Uterus (tissue), 4 donors: ENCODE measurements at places on chromosomes 6 and 20. TPM values are rescaled to one million over a fixed set of nuclear protein-coding genes. Genes with fewer than 3 reads are reported as not detected.
A peak's percentile ranks its signal among the peaks of the same experiment; 100 is the strongest.

GRCh38 chr6:150549674-150550101 is 50.0 kb upstream of the PLEKHG1 start:
- DNase-seq, result no peak

GRCh38 chr6:109117346-109118035 is 22.2 kb downstream of the CEP57L1 start:
- no peak for DNase-seq

DNA sequence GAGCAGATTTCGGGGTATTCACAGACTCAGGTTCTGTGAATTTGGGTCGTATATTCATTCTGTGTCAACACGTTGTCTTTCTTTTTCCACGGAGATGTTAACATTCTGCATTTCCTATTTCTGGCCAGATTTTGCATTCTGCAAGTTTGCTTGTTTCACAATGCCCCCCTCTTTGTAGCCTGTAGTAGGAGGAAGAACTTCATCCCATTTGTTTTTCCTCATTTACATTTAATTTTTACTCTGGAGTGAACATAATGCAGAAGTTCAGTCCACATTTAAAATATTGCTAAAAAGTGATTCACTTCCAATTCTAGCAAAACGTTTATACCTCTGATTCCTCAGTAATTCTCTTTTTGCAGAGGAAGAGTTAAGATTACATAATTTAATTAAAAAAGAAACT is 12.9 kb downstream of the TAGAP start:
- no peak for DNase-seq

GRCh38 chr6:34696189-34696738 is 303 bp downstream of the ILRUN start:
- DNase-seq, result no peak

- DNase-seq, result no peak
Measured at GRCh38 chr20:10654630-10655029, 19.2 kb downstream of the JAG1 start.

- DNase-seq, result no peak
Measured at GRCh38 chr6:8215631-8216030, 113.3 kb upstream of the EEF1E1 start.

DNA sequence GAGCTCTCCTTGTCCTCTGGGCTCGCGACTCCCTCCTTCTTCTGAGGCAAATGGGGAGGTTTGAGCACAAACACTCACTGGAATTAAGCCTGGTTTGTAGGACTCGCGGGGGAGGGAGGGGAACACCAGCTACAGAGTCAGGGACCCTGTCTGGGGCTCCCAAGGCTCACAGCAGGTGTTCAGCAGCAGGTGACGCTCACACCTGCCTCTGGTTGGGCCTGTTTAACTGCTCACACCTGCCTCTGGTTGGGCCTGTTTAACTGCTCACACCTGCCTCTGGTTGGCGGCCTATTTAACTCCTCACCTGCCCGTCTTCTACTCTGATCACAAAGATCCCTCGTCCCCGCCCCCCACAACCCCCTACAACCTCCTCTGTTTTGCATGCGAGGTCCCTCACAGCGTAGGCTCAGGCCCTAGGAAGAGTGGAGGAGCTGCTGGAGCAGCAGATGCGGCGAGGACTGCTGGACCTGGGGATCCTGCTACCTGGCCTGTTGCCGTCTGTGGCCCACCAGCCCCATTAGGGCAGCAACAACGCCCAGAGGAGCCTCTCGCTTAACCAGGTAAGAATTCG is 181.9 kb downstream of the ERMARD start:
- no peak for DNase-seq

DNA sequence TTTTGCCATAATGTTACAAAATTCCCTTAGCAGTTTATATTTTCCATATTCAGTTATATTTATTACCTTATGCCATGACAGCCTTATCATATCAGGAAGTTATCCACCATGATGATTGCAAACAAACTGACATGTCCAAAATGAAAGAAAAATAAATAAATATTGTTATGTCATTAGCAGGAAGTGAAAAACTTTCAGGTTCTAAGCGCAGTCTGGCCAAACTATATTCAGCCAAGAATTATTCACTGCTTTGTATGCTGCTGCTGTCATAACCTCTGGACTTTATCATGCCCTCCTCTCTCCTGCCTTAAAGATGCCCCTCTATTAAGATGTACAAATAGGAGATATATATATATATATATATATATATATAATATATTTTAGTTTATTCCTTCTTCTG is 27.7 kb upstream of the DEFB112 start:
- DNase-seq, result no peak

DNA sequence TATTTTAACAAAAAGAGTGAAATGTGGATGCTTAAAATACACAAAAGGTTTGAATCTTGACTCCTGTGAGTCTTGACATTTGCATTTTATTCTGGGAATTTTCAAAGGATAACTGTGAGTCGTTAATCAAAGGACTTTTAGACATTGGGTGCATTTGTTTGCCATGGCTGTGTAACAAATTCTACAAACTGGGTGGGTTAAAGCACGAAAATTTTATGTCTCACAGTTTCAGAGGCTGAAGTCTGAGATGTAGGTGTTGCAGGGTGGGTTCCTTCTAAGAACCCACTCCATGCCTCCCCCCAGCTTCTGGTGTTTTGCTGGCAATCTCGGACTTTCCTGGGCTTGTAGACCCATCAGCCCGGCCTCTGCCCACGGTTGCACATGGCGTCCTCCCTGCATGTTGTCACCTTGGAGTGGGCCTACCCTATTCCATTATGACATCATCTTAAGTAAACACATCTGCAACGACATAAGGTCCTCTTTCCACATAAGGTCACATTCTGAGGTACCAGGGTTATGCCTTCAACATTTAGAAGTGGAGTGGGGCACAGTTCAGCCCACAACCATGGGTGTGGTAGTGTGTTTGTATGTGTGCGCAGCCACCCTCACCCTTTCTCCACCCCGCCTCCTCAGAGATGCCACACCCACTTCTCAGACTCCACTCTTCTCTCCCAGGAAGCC is 113.1 kb downstream of the FOXA2 start:
- no peak for DNase-seq

GRCh38 chr20:40757087-40757486 is 68.1 kb upstream of the MAFB start:
- DNase-seq, result no peak

- no peak for DNase-seq
Measured at GRCh38 chr6:18081025-18081668, 41.3 kb downstream of the NHLRC1 start.

- DNase-seq, result no peak
Measured at GRCh38 chr6:41466437-41466990, 79.7 kb upstream of the FOXP4 start.

GRCh38 chr6:113073611-113074191 is 726.6 kb downstream of the RFPL4B start:
- no peak for DNase-seq

DNA sequence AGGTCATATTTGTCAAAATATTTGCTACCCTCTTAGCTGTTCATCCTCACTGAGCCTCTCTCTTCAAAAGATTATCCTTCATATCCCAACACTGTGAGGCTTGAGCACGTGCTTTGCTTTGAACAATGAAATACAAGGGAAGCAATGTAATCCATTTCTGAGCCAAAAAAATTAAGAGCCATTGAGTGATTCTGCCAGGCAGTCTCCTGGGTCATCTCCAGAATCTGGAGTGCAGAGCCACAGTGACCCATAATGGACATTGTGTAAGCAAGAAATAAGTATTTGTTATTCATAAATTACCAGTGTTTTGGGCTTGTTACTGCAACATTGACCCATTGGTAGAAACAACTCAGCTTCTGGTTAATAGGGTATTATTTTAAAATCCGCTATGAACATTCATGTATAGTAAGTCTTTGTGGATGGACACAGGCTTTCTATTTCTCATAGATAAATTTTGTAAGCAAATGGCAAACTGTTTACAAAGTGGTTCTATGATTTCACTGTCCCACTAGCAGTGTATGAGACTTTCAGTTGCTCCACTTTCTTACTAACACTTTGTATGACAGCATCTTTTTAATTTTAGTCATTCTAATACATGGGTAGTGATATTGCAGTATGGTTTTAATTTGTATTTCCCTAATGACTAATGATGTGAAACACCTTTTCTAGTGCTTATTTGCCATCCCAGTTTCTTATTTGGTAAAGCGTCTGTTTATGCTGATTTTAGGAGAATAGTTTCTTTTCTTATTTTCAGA is 358.2 kb downstream of the PLCB1 start:
- no peak for DNase-seq

GRCh38 chr20:10621149-10621548 is 52.6 kb downstream of the JAG1 start:
- DNase-seq, result no peak

- DNase-seq, result no peak
Measured at GRCh38 chr20:547394-547793, 3.8 kb upstream of the CSNK2A1 start.

DNA sequence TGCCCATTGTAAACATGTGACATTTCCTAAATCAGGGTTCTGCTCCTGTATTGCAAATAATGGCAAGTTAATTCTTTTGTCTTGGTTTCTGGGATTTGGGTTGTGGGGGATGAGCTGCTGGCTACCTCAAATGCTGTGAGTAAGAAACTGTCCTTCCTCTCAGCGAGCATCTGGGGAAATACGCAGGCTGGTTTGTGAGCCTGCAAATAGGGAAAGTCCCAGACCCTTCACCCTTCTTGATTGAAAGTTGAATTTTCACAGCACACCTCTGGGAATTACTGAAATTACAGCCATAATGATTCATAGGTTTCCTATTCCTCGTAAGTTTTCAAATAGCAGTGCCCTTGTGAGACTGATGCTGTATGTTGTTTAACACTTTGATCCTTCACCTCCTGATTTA is 138.1 kb downstream of the TBXT start:
- no peak for DNase-seq

DNA sequence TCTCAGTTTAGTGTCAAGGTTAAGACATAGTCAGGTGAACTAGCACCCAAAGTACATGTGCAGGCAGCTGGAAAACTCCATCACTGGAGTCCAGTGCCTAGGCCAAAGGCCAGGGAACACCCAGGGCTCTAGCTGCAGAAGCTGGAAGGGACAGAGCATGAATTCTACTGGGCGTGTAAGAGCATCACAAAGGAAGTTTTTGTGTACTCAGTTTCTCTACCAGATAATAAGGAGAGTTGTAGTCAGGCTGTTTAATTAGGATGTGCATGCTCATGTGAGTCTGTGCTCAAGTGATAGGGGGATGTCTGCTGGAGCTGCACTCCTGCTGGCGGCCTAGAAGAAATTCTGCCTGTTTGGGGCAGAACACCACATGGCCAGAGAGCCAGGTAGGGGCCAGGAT is 8.1 kb downstream of the L3MBTL1 start:
- no peak for DNase-seq

DNA sequence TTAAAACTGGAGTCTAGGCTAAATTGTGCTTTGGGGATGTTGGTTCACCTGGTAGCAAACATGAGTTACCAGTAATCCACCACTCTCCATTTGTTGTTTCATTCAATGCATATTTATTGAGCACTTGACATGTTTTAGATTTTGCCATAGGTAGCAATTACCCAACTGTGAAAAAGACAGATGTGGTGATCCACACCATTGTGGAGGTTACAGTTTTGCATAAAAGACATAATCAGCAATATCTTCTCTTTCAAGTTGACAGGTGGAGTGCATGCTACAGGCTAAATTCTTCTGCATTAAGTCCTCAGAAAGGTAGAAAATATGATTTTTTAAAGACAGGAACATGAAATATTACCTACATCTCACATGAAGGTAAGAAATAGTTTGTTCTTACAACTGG is 143.0 kb upstream of the TSHZ2 start:
- DNase-seq, result no peak

- no peak for DNase-seq
Measured at GRCh38 chr6:35500782-35501181, 3.9 kb upstream of the TEAD3 start.

DNA sequence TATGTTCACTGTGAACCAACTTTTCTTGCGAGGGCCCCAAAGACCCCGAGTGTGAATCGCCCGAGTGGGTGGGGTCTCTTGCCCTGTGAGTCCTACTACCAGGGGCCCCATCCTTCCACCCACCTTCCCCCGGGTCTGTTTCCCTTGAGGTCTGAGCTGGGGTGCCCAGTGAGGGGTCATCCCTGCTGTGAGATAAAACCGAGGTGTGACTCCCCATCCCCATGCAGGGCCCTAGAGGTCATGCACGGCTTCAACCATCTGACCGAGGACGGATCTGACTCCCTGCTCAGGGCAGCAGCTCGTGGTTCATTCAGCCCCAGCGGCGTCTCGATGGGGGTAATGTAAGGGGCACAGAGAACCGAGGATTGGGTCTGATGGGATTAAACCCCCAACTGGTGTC is 103.1 kb upstream of the SULF2 start:
- DNase-seq, result no peak

GRCh38 chr20:42576167-42576566 is 613.5 kb downstream of the PTPRT start:
- DNase-seq, result no peak

GRCh38 chr20:61234224-61234890 is 17.7 kb upstream of the CDH4 start:
- DNase-seq, result no peak

GRCh38 chr6:145148776-145149175 is 586.5 kb downstream of the EPM2A start:
- no peak for DNase-seq

- no peak for DNase-seq
Measured at GRCh38 chr6:2857580-2858337, 16.1 kb upstream of the SERPINB1 start.

DNA sequence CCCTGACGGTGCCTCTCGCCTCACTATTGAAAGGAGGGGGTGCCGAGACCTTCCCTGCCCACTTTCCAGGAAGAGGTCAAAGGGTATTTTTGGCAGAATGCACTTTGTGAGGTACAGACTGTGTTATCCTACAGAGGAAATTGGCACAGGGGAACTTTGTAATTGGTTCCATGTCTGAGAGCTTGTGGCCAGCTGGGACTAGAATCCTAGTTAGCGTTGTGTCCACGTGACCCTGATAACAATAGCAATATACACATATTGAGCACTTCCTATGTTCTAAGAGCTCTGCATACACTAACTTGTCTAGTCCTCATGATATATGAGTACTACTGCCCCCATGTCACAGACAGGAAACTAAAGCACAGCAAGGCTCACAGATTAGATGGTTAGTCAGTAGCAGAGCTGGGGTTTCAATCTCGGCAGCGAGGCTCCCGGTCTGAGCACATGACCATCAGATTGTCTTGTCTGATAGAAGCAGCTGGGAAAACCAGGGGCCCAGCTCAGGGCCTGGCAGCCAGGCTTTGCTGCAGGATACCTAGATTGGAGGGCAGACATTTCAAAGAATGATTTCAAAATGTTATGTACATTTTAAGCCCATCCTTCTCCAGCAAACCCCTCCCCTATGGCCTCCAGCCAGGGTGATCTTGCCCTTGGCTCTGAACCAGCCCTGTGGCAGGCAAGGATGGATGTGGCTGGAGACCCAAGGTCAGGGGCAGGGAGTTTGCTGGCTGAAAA is 1.4 kb downstream of the MAPK13 start:
- DNase-seq, result peak; percentile 40

TMEM74B gene
- 0.49 TPM for total RNA-seq

SIRPB2 gene
- total RNA-seq, result 1.7 TPM

OR2H1 gene
- not detected for total RNA-seq

KIF6 gene
- 0.26 TPM for total RNA-seq

SOBP gene
- total RNA-seq, result 21.2 TPM

L3MBTL1 gene
- 29.5 TPM for total RNA-seq

HLA-DOA gene
- total RNA-seq, result 22.8 TPM

LST1 gene
- 2.6 TPM for total RNA-seq

SLC2A10 gene
- total RNA-seq, result 1.3 TPM

LTB gene
- not detected for total RNA-seq

AP5S1 gene
- 18.6 TPM for total RNA-seq

MANEA gene
- total RNA-seq, result 9.1 TPM

SIM1 gene
- not detected for total RNA-seq

GINS1 gene
- not detected for total RNA-seq

SPTLC3 gene
- total RNA-seq, result 23.9 TPM

SH3BGRL2 gene
- 53.2 TPM for total RNA-seq

FGD2 gene
- total RNA-seq, result 0.51 TPM
